ENCODE measurements at places on chromosomes 2 and 18.

DNA sequence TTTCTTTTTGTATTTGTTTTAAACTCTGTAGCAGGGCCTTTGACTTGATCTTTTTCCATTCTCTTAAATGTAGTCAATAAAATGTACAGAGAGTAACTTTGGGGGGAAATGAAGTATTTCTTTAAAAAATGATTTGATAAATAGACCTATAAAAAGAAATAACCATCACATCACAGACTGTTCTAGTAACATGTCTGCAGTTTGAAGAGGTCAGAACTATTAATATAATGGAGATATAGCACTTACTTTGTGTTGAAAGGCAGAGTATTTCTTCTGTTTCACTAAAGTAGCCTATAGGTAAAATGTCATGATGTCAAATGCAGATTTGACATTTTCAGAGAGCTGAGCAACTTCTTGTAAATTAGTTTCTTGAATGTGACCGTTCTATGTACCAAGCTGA is 55.7 kb upstream of the FAM237A start:
- no peak for DNase-seq

GRCh38 chr2:54902763-54903162 is 147.5 kb downstream of the RTN4 start:
- no peak for DNase-seq

DNA sequence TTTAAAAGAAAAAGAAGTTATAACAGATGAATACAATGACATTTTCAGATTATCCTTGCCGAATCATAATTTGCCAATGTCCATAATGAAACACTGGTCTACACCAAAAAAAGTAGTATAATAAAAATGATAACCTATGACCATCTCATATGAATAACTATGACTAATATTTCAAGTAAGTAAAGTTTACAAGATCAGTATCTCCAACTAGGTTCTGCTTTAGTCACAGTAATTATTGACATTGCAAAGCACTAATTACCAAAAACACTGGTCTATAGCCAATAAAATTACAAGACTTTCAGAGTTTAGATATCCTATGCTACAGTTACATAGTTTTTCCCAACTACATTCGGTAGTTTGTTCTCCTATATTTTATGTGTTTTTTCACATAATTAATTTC is 136.7 kb downstream of the MEMO1 start:
- DNase-seq = no peak

DNA sequence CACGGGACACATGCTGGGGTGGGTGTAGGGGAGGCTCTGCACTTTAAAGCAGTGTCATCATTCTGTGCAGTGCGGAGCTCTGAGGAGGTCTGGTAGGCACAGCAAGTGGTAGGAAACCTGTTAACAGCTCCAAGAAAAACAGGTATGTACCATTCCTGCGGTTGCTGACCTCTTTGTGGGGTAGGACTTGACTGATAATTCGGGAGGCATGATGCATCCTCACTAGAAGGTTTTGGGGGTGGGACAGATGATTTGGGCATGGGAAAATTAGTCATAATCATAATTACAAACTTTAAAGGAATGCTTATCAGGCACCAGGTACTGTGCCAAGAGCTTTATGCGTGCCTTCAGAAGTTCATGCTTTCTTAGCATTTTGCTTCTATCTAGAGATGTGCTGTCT is 9.7 kb downstream of the DOK1 start:
- no peak for DNase-seq

DNA sequence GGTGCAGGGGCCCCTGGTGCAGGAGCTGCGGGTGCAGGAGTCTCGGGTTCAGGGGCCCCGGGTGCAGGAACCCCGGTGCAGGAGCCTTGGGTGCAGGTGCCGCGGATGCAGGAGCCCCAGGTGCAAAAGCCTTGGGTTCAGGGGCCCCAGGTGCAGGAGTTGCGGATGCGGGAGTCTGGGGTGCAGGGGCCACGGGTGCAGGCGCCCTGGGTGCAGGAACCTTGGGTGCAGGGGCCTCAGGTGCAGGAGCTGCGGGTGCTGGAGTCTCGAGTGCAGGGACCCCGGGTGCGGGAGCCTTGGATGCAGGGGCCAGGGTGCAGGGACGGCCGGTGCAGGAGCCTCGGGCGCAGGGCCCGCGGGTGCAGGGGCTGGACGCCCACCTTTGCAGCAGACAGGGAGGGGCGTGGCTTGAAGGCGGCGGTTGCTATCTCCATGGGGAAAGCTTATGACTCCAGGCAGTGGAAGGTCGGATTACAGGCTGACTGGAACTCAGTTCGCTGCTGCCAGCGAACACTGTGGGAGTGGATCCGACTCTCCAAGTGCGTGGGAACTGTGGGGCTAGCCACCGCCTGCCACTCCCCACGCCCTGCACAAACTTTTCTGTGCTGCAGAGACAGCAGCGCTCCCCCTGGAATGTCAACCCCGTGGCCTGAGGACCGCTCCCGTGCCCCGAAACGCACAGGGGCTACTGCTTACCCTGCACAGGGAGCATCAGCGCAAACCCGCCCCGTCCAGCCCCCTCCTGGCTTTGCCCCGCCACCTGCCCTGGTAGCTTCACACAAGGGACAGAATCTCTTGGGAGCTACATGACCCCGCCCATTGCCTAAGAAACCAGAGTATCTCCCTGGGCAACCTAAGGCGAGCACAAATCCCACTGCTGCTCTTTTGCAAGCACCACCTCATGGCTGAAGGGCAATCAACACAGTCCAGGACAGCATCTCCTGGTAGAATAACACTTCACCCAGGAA is 40.3 kb downstream of the COPS9 start:
- DNase-seq = peak; percentile 63

GRCh38 chr2:33212151-33212550 is 264.3 kb upstream of the RASGRP3 start:
- no peak for DNase-seq

DNA sequence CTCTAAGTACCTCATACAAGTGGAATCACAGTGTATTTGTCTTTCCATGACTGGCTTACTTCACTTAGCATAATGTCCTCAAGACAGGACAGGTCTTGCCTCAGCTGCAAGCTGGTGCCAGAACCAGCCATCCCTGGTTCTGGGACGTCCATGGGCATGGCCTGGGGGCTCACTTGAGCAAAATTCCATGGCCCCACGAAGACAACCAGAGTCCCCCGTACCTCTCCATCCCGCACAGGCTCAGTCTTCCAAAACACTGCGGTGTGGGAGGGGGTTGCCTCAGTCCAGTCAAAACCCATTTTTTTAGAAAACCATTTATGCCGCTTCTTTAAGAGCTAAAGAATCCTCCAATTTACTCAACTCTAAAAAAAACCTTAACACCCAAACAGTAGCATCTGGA is 21.7 kb upstream of the CABLES1 start:
- no peak for DNase-seq

- no peak for DNase-seq
Observed at GRCh38 chr2:47682216-47682749, 100.7 kb upstream of the MSH6 start.

DNA sequence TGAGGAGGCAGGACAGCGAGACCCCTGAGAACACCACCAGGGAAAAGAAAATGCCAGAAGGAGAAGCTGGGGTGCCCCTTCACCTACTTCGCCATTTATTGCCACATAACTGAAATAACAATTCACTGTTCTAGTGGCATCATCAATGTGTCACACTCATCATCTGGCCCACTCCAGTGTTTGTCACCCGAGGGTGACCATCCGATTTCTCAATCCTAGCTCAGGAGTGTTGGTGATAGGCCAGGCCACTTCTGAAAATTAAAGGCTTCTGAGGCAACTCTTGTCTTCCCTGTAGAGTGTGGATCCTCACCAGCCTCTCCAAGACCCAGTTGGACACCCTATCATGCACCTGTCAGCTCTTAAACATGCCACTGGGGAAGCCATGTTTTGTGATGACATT is 62.9 kb upstream of the BZW1 start:
- DNase-seq = no peak

GRCh38 chr18:9671214-9671613 is 36.9 kb upstream of the RAB31 start:
- DNase-seq = no peak

All from WTC11 (cell line).